Activated CD8-positive, alpha-beta memory T cell treated with anti-CD3 and anti-CD28 coated beads for 24 hours (primary cell): ENCODE measurements at places on chromosomes 2 and 18.
A peak's percentile ranks its signal among the peaks of the same experiment; 100 is the strongest.

DNA sequence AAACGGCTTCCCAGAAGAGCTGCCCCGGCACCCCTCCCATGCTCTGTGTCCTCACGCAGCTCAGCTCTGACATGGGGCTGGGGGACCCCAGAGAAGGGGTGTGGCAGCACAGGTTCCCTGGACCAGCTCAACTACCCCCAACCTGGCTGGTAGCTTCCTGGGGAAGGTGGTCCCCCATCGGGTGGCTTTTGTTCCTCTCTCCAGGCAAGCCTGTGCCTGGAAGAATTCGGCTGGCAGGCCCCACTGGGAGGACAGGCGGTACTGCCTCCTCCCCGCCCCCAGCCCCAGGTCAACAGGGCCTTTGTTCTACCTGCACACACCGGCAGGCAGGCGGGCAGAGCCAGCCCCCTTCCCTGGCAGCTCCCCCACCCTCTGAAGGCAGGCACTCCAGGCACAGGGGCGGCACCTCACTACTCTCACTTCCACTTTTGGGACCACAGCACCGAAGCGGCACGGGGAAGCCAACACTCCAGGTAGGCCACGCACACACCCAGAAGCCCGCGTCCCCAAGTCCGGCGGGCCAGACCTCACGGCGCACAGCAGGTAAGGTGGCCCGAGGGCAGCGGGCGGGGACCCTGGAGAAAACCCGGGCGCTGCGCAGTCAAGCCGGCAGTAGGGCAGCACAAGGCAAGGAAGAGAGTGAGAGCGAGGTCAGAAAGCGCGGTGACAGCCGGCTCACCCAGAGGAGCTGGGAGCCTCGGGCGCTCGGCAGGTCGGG, 1.3 kb downstream of the HS6ST1 start:
- peak; percentile 74 for DNase-seq

DNA sequence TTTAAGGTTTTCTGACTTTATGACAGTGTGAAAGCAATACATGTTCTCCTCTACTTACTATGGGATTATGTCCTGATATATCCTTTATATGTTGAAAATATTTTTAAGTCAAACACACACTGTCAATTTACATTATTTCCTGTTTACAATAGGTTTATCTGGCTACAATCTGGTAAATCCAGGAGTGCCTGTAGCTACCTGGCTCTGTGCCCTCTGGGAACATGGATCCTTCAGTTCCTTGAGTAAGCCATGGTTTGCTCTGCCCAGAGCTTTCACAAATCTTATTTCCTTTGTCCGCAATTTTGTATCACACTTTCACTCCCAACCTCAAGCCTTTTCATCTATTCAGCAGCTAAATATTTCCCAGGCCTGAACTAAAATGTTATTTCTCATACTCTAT, 1582.2 kb upstream of the NXPH2 start:
- DNase-seq: no peak

DNA sequence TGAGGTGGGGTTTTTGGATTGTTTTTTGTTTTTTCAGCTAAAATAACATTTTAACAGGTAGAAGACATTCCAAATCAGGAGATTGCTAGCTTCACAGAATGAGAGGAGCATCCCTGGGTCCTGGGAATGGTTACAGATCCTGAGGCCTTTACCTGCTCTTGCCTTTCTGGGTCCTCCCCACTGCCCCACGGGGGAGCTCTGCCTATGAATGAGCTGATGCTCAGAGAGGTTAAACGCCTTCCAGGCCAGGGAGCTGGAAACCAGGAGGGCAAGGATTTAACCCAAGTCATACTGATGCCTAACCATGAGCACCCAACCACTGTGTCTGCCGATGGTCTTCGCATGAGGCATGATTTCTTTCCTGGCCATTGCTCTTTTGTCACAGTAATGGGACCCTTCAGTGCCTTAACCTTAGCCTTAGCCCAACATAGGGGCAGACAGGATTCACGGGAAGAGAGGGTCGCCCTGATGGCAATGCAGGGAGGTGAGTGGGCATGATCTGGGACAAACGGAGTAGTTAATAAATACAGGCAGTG, 16.1 kb downstream of the MOCOS start:
- no peak for DNase-seq

DNA sequence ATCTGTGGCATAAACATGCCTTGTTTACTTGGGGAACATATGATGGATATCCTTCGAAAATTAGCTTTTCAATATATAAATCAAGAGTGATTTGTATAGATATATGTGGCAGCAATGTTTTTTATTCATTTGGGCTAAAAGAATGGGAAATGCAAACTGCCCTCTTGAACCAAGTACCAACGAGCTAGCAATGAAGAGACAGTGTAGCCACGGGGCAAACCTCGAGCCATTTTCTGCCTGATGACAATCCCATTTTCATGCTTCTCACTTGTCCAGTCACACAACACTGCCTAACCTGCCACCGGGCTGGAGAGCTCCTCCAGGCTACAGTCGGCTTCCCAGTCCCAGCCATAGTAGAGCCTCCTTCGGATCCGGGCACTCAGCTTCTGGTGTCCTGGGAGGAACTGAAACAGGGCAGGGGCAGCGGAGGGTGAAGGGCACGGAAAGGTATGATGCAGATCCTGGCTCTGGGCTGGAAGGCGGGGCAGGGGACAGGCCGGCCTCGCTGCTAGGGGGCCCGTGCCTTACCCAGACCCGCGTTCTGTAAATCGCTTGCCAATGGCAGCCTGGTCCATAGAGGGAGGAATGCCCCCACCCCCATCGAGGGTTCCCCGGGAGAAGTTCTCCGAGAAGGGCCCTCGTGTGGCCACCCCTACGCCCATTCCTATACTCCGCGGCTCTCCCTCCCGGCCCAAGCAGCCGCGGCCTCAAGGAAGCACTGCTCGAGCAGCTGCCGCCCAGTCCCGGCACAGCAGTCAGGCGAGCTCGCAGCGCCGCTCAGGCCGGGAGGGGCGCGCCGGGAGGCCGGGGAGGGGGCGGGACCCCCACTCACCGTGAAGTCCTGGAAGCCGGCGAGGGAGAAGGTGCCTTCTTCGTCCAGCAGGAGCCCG, 552 bp downstream of the CNPPD1 start:
- peak; percentile 74 for DNase-seq

- DNase-seq: no peak
Measured at GRCh38 chr18:56306797-56307196, 331.6 kb downstream of the TXNL1 start.

DNA sequence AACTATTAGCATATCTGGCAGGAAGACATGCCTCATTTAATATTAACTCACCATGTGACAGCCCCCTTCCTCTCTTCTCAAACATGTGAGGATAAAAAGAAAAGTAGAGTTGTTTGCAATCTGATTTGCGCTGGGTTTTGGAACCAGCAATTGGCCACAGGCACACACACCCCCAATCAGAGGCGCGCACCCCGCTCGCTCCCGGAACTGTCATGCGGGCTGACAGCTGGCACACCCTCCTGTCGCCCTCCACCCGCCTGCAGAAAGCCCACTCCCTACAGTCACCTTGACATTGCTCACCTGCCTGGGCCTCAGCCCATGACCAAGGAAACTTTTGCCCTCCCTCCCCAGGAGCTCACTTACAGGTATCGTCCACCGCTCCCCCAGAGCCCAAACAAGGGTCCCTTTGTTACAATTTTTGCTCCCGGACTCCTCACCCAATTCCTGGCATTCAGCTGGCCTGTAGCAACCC, 1.1 kb downstream of the COBLL1 start:
- no peak for DNase-seq

GRCh38 chr2:118050386-118050785, 36.5 kb upstream of the CCDC93 start:
- DNase-seq: no peak

DNA sequence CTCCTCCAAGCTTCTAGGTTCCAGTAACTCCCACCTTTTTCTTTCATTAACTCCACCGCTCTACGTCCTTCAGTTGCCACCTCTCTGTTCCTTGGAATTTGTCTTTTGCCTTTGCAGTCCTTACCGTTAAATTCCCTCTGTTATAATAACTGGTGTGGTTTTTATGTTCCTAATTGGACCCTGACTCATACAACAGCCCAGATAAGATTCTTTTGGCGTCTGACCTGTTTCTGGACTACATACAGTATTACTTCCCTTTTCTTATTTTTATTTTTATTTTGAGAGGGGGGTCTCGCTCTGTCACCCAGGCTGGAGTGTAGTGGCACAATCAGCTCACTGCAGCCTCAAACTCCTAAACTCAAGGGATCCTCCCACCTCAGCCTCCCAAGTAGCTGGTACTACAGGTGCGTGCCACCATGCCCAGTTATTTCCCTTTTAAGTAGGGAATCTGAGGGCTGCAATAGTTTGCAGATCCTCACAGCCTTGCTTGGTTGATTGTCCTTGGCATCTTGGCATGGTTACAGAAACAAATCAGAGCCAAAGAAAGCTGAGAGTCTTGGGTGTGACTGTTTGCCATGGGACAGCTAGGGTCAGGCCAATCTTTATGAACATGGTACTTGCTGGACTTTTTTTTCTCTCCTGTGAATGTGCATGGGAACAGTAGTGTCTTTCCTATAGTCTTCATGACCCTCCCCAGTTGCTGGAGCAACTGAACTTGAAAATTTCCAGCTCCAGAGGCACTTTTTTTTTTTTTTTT, 22.0 kb downstream of the TCF23 start:
- no peak for DNase-seq

DNA sequence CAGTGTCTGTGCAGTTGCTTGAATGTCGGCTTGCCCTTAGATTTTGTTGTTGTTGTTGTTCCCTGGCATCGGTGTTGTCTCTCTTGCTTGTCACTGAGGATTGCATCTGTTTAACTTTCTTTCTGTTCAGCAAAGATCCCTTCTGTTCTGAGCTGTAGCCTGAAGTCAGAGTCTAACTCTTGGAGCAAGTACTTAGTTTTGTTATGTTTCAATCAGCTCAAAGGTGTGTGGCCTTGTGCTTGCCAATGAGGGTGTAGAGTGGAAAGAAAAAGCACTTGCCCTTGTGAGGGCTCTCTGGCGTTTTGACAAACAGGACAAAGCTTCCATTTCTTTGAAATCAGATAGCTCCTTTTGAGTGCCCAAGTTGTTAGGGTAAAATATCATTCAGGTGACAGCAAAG, 757.1 kb upstream of the CDH7 start:
- no peak for DNase-seq

DNA sequence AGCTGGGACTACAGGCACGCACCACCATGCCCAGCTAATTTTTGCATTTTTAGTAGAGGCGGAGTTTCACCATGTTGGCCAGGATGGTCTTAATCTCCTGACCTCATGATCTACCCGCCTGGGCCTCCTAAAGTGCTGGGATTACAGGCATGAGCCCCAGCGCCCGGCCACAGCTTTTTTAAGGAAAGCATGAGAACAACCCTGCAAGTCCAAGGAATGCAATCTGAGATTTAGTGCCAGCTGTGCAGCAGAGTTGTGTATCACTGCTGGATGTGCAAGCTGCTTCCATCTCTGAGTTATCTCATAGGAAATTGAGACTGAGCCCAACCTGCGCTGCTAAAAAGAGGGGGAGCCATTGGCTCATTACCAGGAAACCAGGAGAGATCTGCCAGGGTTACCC, 399.9 kb upstream of the CYRIA start:
- no peak for DNase-seq
